Ascending aorta (tissue), 2 donors: ENCODE measurements at places on chromosomes 2 and 18. TPM values are rescaled to one million over a fixed set of nuclear protein-coding genes. Genes with fewer than 3 reads are reported as not detected.
A peak's percentile ranks its signal among the peaks of the same experiment; 100 is the strongest.

- peaks cover 11% of the 10 kb centered on the region for H3K36me3 ChIP-seq
- no peak overlapping the region for H3K27ac ChIP-seq
- H3K4me1 ChIP-seq = no peaks in the 10 kb centered on the region
- no peaks in the 10 kb centered on the region for H3K27me3 ChIP-seq
These were observed 34.7 kb upstream of the CD226 start for GRCh38 chr18:69982417-69982816.

DNA sequence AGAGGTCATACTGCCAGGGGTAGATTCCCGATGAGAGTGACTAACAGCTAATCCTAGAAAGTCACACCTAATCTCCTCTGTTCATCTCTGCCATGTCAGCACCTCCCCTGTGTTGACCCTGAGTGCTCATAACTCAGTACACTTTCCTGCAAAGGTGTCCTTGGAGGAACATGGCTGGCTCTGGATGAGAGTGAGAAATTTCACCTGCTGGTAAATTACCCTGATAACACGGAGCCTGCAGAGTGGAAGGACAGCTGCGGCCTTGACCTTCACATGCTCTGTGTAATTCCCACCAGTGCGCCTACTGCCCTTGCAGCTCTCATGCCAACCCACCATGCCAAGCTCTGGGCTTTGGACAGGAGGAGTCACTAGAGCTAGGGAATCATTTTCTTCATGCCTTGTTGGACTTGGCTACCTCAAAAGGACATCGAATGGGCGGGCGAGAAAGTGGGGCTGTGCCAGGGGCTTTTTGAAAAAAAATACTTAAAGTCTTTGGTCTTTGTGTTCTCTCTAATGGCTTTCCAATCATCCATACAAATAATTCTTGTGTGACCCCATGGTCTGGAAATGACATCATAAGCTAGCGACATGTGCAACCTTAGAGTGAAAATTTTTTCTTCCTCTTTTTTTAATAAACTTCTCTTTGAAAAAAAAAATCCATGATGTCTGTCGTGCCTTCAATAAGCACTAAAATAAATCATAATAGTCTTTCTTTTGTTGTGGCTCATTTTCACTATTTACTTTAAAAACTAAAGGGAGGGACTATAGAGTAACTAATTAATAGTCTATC, 319.9 kb downstream of the MYCN start:
- H3K27me3 ChIP-seq = no peaks in the 10 kb centered on the region
- DNase-seq = no peak
- H3K36me3 ChIP-seq = no peaks in the 10 kb centered on the region
- H3K4me1 ChIP-seq = no peaks in the 10 kb centered on the region
- no peak overlapping the region for H3K4me3 ChIP-seq
- no peak overlapping the region for H3K27ac ChIP-seq

GRCh38 chr18:26621161-26622026, 73.0 kb upstream of the KCTD1 start:
- no peak overlapping the region for H3K4me3 ChIP-seq
- H3K27ac ChIP-seq = no peak overlapping the region
- H3K4me1 ChIP-seq = no peaks in the 10 kb centered on the region

- H3K4me1 ChIP-seq = peaks cover 32% of the 10 kb centered on the region
- H3K27me3 ChIP-seq = no peaks in the 10 kb centered on the region
- no peak overlapping the region for H3K4me3 ChIP-seq
- H3K27ac ChIP-seq = peak overlapping the region; percentile 10
- peak; percentile 51 for DNase-seq
These were observed 199.7 kb downstream of the TNS1 start for GRCh38 chr2:217802876-217803652.

GRCh38 chr2:43513796-43514195, 82.0 kb downstream of the THADA start:
- no peaks in the 10 kb centered on the region for H3K27me3 ChIP-seq
- peaks cover 50% of the 10 kb centered on the region for H3K4me1 ChIP-seq
- H3K36me3 ChIP-seq = no peaks in the 10 kb centered on the region
- peak overlapping the region; percentile 78 for H3K27ac ChIP-seq
- no peak for DNase-seq

DNA sequence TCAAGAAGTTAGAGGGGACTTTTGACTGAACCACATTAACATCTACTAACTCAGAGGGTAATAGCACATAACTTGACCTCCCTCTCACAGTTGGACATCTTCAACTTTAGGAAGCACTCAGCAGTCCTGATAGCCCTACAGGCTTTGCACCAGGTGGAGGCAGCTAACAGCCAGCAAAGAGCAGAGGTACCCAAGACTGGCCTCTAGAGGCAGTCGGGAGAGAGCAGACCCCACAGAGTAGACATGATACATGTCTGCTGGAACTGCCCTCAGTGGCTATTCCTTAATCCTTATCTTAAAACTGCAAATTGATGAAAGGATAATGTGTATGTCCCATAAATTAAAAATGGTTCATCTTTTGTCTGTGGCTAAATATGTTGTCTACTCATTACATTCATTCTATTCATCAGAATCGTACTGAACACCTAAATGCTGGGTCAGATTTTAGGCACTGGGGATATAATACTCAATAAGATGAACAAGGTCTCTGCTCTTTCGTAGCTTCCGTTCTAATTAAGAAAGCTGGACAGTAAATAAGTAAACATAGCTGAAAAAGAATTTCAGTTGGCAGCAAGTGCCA, 49.8 kb downstream of the CAB39 start:
- H3K27ac ChIP-seq = no peak overlapping the region
- H3K27me3 ChIP-seq = no peaks in the 10 kb centered on the region
- peaks cover 10% of the 10 kb centered on the region for H3K4me1 ChIP-seq
- DNase-seq = no peak

DNA sequence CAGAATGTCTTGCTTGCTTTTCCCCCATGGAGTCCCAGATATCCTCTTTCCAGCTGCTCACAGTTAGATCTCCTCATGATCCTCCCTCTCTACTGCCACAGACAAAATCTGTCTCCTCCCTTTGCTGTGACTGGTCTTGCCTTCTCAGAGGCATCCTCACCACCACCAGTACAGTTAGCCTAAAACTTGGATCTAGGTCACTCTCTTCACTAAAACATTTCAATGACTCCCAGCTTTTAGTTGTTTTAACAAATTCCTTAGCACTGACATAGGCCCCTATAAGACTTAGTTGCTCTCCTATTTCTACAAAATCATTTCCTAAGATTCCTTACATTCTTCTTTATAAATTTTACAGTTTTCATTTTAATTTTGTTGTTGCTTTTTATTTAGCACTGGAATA, 734.2 kb upstream of the CHAC2 start:
- no peak overlapping the region for H3K4me3 ChIP-seq
- no peaks in the 10 kb centered on the region for H3K27me3 ChIP-seq
- no peaks in the 10 kb centered on the region for H3K4me1 ChIP-seq
- H3K27ac ChIP-seq = no peak overlapping the region
- DNase-seq = no peak
- no peaks in the 10 kb centered on the region for H3K36me3 ChIP-seq

- peaks cover 20% of the 10 kb centered on the region for H3K4me1 ChIP-seq
- H3K27me3 ChIP-seq = no peaks in the 10 kb centered on the region
- H3K4me3 ChIP-seq = peak overlapping the region; percentile 90
These were observed 2.5 kb downstream of the GYPC start for GRCh38 chr2:126658319-126658904.

DNA sequence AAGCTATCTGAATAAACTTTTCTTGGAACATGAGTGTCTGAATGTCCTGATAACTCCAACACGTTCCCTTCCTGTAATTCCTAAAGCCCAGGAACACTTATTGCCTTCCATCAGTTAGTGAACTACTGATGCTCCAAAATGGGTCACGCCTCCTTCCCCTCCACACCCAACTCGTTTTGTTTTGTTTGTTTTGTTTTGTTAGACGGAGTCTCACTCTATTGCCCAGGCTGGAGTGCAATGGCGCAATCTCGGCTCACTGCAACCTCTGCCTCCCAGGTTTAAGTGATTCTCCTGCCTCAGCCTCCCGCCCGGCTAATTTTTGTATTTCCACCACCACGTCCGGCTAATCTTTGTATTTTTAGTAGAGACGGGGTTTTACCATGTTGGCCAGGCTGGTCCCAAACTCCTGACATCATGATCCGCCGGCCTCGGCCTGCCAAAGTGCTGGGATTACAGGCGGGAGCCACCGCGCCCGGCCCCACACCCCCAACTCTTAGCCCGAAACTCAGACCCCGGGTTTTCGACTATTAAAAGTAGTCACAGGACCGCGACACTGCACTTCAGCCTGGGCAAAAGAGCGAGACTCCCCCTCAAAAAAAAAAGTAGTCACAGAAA, 774 bp downstream of the IER3IP1 start:
- H3K36me3 ChIP-seq = no peaks in the 10 kb centered on the region
- DNase-seq = no peak
- peak overlapping the region; percentile 78 for H3K27ac ChIP-seq
- H3K27me3 ChIP-seq = no peaks in the 10 kb centered on the region

- no peaks in the 10 kb centered on the region for H3K4me1 ChIP-seq
- no peaks in the 10 kb centered on the region for H3K27me3 ChIP-seq
- DNase-seq = no peak
These were observed 29.8 kb upstream of the KDM3A start for GRCh38 chr2:86411396-86411795.

GKN1 gene
- total RNA-seq = 1.9 TPM

DNA sequence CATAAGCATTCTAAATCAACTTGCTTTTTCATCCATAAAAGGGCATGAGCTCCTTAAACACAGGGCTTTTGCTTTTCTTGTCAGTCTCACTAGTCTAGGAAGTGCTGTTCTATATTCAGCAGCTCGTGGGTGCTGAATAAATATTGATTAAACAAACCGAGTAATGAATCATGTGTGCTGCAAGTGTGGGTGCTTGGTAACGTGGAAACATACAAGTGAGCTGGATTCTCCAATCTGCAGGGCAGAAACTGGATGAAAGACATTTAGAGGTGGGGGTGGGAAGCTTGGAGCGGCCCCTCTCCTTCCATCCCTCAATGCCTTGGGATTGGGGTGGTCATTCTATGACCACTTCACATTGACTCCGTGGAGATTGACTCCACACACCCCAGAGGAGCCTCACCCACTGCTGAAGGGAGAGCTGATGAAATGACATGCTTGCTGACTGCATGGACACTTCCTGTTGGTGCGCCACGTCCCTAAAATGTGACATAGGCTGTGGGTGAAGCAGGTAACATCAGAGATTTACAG, 114.6 kb downstream of the DOCK10 start:
- H3K4me3 ChIP-seq = no peak overlapping the region
- no peaks in the 10 kb centered on the region for H3K27me3 ChIP-seq
- peaks cover 67% of the 10 kb centered on the region for H3K4me1 ChIP-seq
- peak; percentile 24 for DNase-seq
- H3K36me3 ChIP-seq = no peaks in the 10 kb centered on the region
- peak overlapping the region; percentile 90 for H3K27ac ChIP-seq

DNA sequence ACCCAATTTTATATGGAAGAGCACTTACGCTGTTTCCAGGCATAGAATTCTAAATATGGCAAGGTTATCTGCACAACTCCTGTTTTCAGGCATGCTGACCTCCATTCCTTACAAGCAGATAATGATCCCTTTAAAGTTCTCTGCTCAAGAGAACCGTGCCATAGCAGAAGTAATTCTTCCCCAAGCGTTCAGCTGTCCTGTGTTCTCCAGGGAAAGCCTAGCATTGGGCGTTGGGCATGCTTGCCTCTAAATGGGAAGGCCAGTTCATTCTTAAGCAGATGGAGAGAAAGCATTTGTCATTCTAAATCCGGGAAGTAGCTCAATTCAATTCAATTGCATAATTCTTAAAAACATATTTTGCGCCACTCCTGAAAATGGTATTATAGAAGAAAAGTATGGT, 55.7 kb upstream of the EML4 start:
- peaks cover 30% of the 10 kb centered on the region for H3K4me1 ChIP-seq
- no peaks in the 10 kb centered on the region for H3K36me3 ChIP-seq
- peak; percentile 31 for DNase-seq

DNA sequence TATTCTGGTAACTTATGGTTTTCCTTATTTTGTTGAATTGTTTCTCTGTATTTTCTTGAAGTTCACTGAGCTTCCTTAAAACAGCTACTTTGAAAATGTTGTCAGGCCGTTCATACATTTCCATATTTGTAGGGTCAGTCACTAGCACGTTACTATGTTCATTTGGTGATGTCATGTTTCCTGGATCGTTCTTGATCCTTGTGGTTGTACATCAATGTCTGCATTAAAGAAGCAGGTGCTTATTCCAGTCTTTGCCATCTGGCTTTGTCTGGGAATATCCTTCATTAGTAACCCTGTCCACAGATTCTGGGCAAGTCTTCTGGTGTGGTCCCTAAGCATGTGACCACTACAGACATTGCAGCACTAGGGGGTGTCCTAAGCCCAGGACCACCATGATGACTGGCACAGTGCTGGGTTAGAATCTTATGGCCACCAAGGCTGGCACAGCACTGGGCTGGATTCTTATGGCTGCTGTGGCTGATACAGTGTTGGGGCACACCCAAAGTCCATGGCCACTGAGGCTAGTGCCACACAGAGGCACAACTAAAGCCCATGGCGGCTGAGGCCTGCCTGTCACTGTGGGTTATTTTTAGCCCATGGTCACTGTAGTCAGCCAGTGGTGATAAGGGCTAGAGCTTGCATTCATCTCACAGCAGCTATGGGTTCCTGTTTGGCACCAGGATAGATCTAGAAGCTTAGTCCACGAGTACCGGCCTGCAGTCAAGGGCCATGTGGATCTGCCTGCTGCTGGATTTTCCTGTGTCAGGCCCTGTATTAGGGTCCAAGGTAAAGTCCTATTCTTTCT, 13.2 kb downstream of the VWA3B start:
- H3K27ac ChIP-seq = no peak overlapping the region
- no peaks in the 10 kb centered on the region for H3K27me3 ChIP-seq
- no peaks in the 10 kb centered on the region for H3K36me3 ChIP-seq
- no peak for DNase-seq

ALK gene
- not detected for total RNA-seq

DNA sequence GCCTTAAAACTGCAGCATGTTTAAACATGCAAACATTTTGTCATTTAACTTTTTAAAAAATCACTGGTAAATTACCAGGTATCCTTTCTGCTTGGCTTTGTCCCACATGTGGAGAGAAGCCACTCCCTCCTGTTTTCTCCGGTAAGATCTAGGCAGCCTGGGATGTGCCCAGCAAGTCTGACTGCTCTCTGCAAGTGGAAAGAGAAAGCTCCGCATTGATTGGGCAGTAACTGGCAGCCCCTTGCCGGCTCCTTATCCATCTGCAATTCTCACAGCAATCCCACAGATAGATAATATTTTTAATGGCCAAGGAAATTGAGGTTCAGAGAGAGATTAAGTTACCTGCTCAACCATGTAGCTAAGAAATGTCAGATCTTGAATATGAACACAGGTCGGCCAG, 136.1 kb downstream of the TMEM200C start:
- no peaks in the 10 kb centered on the region for H3K27me3 ChIP-seq
- no peaks in the 10 kb centered on the region for H3K4me1 ChIP-seq
- H3K36me3 ChIP-seq = no peaks in the 10 kb centered on the region

DNA sequence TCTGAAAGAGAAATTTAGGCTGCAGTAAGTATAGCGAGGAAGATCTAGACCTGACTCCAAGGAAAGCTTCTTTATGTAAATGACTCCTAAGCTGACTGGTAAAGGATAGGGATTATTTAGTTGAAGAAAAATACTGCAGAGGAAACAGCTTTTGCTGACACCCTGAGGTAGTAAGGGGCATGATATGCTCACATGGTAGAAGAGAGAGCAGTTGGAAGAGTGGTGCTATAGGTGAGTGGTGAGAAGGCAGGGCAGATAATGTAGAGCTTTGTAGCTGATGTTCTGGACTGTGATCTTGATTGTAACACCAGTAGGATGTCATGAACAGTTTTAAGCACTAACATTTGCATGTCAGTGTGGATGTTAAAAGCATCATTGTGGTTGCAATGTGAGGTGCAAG, 639.1 kb upstream of the SLC39A10 start:
- no peak for DNase-seq
- no peak overlapping the region for H3K27ac ChIP-seq
- H3K4me1 ChIP-seq = no peaks in the 10 kb centered on the region
- H3K4me3 ChIP-seq = no peak overlapping the region
- no peaks in the 10 kb centered on the region for H3K36me3 ChIP-seq

PAIP2B gene
- total RNA-seq = 0.32 TPM
